ENCODE measurements at places on chromosomes 12 and 14.

DNA sequence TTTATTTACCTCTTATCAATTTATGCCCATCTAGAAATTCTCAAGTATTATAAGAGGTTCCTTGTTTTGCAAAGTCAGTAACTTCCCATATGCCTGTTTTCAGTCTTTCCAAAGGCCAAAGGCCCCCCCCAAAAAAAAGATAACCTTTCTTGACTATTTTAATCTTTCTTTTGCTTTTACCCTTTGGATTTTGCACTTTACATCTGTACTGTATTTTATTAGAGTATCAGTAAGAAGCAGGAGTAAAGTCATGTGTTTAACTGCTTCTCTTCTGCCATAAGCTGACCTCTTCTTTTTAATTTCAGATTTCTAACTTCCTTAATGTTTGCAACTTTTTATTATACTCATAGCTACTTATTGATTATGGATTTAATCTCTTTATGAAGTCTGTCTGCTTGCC lies 716.4 kb upstream of the NOVA1 start:
- DNase-seq: no peak

GRCh38 chr14:49920935-49921334 lies 28.1 kb downstream of the ARF6 start:
- no peak for DNase-seq

DNA sequence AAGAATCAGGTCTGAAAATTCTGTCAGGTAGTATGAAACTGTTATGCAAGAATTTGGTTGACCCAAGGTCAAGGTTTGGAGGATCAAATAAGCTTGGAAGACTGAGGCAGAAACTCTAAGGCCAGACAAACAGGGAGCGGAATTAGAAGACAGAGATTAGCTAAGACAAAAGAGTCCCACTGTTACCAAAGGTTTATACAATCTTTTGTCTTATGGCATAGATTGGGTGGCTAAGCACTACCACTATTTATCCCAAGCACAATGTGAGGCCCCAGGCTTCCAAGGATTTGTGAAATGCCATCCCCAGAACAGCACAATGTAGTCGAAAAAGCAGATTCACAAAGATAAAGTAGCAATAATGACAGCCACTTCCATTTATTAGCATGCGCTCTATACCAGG lies 311.2 kb downstream of the SEC23A start:
- DNase-seq: no peak

GRCh38 chr14:68628605-68629310 lies 164.1 kb downstream of the ZFP36L1 start:
- no peak for DNase-seq

DNA sequence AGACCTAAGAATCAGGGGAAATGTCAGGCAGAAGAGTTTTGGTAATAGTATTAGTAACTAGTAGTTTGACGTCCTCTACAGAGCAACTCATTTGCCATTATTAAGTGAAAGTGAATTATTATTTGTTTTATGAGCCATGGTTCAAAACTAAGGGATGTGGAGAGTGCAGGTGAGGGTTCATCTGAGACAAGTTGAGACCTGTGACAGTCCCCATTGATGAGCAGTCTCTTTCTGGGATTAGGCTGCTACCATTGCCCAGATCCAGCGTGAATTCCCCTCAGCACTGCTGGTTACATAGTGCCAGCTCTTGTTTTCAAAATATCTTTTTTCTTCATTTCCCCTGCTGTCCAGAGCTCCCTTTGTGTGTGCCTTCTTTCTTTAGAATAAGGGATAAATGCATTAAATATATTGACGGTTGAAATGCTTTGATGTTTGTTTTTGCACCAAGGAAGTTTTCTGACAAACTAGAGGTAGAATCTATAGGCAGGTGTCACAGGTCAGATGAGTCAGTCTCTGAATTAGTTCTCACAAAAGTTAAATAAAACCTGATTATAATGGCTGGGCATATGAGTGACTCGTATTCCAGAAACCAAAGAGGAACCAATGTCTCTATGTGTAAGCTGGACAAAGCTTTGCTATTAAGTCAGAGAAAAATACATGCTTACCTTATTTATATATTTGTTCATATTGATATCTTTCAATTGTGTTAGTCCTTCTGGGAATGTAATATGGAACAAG lies 381.4 kb downstream of the TMEM117 start:
- DNase-seq: no peak

DNA sequence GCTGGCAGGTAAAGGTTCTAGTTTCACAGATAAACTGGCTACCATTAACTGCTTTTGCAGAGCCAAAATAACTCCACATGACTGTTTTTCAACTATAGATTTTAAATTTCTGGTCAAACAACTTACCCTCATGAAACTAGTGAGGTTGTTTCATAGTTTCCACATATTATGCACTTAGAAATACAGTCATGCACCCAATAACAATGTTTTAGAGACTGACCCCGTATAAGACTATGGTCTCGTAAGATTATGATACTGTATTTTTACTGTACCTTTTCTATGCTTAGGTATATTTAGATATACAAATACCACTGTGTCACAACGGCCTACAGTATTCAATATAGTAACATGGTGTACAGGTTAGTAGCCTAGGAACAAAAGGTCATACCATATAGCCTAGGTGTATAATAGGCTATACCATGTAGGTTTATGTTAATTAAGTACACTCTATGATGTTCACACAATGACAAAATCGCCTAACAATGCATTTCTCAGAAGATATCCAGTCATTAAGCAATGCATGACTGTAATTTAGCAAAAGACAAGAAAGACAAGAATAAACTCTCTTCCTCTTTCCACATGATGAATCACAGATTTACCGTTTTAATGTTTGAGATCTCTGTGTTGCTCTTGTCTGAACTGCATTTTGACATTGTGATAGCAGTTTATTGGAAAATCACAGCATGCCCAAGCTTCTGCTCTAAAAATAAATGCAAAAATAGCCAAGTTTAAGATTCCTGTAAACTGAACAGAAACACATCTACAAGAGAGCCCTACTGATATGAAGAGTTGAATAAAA lies 17.1 kb downstream of the DICER1 start:
- DNase-seq: no peak

DNA sequence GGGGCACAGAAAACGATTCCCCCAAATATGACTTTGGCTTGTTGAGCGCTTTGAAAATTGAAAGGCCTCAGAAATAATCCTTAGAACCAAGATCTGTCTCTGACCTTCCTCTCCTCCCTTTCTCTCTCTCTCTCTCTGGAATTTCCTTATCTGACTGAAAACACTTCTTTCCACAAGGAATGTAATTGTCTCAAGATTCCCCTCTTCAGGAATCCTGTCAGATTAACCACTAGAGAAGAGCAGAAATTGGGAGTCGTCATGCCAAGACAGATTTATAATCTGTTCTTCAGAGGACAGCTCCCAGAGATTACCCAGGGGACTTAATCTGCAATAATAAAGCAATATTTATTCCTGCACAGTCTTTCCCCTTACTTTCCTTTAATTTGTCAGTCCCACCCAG lies 317.6 kb downstream of the ACSS3 start:
- DNase-seq: no peak

- DNase-seq: no peak
Measured at GRCh38 chr12:24555730-24556129, 393.2 kb downstream of the BCAT1 start.

- no peak for DNase-seq
Measured at GRCh38 chr12:94202245-94203180, 54.1 kb downstream of the PLXNC1 start.

- no peak for DNase-seq
Measured at GRCh38 chr14:96051642-96052540, 12.7 kb downstream of the C14orf132 start.

DNA sequence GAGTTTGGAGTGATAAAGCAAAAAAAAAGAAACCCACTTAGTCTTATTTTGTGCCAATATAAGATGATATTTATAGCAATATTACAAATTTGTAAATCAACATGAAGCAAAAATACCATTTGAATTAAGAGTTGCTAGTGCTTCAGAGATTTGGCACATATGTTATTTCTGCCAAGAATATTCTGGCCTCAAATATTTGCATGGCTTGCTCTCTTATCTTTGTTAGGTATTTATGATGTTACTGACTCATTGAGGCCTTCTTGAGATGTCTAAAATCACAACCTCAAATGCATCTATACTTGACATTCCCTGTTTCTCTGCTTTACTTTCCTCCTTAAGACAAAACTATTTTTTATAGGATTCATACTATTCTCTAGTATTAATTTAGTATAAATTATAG lies 301.5 kb downstream of the NELL2 start:
- DNase-seq: no peak

DNA sequence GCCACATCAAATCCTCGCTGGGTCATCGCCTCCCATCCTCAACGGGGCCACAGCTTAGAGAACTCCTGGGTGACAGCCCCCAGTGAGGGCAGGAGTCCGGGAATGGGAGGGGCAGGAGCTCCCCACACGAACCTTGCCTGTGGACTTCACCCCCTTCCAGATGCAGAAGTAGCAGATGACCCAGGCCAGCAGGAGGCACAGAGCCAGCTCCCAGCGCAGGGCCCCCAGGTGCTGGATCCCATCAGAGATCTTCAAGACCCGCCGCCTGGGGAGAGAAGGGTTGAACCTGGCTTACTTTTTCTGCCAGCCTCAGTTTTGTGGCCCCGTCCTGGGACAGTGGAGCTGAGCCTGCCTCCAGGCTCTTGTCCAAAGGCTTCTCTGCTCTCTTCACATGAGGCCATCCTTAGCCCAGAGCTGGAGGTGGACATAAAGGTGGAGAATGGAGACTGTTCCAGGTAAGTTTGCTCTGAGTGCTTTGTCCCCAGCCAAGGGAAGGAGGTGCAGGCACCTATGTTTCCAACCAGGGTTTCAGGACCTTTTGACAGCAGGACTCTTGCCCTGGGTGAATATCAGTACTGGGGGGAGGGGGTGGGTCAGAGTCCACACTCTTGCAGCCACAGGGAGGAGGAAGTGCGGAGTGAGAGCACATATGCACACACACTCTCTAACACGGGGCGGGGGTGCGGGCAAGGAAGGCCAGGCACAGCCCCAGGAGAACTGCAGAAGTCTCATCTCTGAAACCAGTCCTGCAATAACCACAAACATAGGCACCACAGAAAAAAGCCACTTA lies 23.3 kb upstream of the SLC6A12 start:
- DNase-seq: no peak

GRCh38 chr12:24431872-24432271 lies 482.4 kb upstream of the SOX5 start:
- DNase-seq: no peak

DNA sequence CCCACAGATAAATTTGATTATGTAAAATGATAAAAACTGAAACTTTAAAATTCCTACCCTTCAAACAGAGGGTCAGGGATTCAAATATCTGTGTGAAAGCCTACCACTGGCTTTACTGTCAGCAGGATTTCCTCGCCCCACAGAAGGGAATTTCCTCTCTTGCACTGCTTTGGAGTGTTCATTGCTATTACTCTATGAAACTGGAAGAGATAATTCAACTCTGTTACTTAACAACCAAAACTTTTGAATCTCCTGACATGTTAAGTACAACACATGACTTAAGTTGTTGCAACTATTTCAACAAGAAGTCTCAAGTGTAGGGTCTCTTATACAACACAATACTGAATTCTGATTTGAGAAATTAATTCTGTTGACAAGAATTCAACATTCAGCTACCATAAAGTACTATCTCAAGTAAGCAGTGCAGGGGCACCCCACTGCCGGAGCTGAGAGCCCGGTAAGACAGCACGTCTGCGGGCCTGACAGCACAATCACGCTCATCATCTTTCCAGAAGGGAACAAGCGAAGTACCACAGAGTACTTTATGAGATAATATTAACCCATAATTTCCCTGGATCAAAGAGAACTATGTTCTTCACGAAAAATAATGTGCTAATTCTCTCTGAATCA lies 22.9 kb downstream of the DICER1 start:
- no peak for DNase-seq

- no peak for DNase-seq
Measured at GRCh38 chr12:100234166-100234565, 32.7 kb downstream of the DEPDC4 start.

GRCh38 chr14:37622231-37622923 lies 26.9 kb downstream of the TTC6 start:
- no peak for DNase-seq
